Stimulated activated CD8-positive, alpha-beta memory T cell treated with anti-CD3 and anti-CD28 coated beads, Interleukin-4, amount 100 ng/mL, for 48 hours (primary cell): ENCODE measurements at places on chromosomes 3 and 15.

DNA sequence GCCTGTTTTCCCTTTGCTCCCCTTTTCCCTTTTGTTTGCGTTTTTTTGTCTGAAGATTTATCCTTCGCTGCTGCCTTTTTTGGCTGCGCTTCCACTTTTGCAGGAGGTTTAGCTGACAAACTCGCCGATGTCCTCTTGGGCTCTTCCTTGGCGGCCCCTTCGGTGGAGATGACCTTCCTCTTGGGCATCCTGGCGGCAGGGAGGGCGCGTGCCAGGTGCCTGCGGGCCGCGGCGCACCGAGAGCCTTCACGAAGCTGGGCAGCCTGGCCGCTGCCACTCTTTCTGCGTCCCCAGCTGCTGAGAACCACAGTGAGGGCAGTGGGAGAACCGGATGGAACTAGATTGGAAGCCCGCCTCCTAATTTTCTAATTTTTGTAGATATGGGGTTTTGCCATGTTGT, 197.1 kb upstream of the C2CD4B start:
- no peak for DNase-seq

- no peak for DNase-seq
Observed at GRCh38 chr3:194167480-194168282, 31.7 kb downstream of the HES1 start.

GRCh38 chr3:45176912-45177311, 30.7 kb upstream of the CDCP1 start:
- no peak for DNase-seq

DNA sequence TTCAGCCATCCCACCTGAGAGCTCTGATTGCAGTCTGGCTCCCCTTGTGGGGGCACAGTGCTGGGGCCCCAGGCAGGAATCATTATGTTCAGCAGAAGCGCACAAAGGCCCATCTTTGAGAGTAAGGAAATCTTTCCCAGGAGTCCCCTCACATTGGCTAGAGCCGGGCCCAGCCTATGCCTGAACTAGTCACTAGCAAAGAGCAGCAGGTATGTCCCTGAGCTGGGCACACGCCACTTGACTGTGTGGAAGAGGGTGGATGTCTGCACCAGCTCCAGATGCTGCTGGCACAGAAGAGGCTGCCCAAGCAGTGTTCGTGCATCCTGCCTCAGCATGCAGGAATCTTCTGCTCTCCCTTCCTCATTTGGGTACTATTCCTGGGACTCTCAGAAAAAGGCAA, 26.3 kb downstream of the NR1I2 start:
- no peak for DNase-seq

GRCh38 chr3:134030379-134031347, 938 bp upstream of the SLCO2A1 start:
- no peak for DNase-seq

GRCh38 chr3:147189016-147189415, 217.3 kb downstream of the ZIC4 start:
- DNase-seq = no peak

- no peak for DNase-seq
Observed at GRCh38 chr3:42375121-42375800, 35.1 kb downstream of the LYZL4 start.

- no peak for DNase-seq
Observed at GRCh38 chr3:181943285-181943684, 231.6 kb downstream of the SOX2 start.

- DNase-seq = no peak
Observed at GRCh38 chr15:88376574-88377174, 90.5 kb downstream of the MRPL46 start.

DNA sequence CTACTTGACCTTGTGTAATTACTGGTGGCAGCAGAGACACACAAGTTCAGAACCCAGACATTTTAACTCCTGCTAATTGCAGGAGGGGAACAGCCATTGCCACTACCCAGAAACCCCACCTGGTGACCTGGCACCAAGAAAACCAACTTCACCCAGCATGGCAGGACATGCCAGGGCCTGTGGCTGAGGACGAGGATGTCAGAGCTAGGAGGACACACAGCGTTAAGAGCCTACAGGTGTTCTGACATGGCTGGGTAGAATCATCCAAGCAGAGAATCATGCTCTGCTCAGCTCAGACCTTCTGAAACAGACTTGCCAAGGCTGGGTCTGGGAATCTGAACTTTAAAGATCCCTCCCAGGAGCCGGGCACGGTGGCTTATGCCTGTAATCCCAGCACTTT, 11.7 kb upstream of the SPATA12 start:
- DNase-seq = no peak

DNA sequence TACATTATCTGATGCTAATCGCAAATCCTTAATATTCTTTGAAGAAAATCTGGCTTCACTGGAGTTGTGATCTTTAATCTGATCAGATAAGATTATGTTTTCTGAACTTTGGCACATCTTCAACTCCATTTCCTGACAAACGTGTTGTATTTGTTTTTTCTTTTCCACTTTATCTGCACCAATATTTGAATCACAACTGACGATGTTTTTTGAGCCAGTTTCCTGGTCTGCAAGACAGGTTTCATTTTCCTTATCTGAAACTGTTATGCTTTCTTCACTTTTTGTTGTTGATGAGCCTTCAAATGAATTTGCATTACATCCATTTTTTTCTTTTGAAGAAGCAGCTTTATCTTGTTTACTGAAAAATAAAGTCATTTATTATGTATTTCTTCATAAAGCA, 101.5 kb downstream of the ZNF280D start:
- DNase-seq = no peak

DNA sequence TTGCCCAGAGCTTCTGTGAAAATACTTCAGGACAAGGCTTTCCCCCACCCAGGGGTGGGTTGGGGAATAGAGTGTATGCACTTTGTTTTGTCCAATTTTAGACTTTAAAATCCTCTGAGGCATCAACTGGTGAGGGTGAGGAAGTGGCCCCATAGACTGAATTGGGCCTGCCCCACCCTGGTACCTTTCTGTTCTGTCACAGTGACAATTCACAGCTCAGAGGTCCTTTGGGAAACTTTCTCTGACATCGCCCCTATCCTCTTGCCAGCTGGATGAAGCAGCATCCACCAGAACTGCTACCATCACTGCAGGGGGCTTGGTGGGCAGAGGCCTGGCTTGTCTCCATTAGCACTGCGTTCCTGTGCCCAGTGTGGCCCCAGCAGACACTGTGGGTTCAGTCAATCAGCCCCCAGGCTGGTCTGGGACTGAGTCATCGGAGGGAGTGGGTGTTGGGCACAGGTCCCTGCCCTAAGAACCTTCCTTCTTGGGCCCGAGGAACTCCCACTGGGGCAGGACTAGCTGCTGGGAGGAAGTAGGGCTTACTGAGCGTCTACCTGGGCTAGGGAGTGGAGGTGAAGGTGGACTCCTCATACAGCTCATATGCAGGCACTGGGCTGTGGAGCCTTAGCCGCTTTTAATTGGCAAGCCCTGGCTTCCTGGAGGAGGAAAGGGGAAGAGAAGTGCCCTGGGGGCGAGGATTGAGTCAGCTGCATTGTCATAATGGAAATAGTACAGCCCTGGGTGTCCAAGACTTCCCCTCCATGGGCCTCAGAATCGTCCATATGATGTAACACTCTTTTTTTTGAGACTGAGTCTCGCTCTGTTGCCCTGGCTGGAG, 1.5 kb upstream of the PPM1M start:
- peak; percentile 70 for DNase-seq

DNA sequence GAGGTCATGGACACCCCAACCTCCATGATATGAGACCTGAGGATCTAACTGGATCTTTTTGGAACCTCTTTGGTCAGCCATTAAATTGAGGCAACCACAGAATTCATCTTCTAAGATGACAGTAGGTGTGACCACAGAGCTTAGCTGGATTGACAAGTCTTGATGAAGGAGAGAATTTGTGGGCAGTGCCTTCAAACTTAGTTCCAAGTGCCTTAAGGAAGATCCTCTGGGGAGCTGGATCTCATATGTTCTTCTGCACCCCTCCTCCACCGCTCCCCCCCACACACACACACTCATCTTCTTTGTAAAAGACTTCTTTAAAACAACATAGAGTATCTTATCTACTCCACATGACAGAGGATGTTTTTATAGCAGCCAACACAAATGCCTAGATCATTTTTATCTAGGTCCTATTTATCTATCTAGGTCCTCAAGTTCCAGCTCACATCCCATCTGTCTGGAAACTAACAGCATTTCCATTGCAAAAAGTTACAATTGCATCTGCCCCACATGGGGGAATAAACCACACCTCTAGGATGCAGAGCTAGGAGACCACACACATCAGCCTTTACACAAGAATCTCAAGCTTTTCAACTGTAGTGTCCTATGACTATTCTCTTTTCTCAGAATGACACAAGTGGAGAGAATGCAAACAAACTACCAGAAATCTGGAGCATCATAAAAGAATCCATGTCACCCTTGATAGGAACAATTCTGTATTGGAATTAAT, 37.4 kb downstream of the WWTR1 start:
- no peak for DNase-seq

DNA sequence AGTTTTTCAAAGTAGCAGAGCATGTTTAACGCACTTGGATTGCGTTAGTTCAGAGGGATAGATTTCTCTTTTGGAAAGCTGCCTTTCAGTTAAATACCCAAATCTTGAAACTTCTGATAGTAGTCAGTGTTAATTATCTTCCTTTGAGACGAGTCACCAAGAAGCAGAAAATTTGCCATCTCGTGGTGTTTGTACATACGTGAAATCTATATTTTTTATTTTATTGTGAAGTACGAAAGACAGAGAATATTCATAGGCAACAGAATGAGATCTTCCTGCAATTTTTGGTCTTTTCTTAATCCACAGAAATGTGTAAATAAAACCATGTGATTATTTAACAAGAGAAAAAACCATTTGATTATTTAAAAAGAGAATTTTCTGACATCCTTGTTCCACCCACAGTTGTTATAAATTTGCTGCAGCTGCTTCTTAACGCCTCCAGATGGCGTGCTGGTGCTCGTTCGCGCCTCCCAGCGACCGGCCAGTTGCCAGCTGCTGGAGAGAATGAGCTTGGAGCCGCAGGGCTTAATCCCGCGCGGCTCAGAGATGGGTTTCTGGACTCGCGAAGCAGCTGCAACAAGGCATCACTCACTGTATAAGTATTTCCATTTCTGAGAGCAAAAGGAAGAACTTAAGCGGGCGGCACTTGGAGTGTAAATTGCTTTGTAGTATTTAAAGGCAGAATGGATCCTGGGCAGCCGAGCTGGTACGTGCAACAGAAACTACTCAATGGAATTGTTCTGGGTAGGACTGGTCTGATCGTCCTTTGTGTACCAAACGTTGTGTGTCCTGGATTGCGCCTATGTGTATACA, 10.5 kb upstream of the SLITRK3 start:
- peak; percentile 49 for DNase-seq

DNA sequence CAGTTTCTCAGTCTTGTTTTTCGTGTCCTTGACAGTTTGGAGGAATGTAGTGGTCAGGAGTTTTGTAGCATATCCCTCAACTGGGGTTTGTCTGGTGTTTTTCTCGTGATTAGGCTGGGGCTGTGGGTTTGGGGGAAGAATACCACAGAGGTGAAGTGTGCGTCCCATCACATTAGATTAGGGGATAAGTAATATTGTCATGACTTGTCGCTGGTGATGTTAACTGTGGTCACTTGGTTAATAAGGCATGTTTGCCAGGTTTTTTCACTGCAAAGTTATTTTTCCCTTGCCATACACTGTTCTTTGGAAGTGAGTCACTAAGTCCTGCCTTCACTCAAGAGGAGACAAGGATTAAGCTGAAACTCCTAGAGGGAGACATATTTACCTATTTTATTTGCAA, 39.1 kb downstream of the PAK2 start:
- no peak for DNase-seq

DNA sequence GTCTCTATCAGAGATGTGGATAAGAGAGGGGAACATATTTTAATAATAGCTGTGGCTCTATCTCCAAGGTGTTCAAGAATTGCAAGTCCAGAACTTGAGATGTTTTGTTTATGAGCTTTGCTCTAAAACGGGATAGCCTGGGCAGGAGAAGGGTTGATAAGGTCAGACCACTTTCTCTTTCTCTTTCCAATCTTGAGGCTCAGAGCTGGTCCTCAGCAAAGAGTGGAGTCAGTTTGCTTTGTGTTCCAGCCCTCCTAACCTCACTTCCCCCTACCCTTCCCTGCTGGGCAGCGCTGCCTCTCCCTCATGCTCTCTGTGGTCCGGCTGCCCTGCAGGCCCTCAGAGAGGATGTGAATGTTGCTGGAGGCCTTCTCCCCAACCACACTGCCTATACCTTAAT, 13.8 kb downstream of the KLHL6 start:
- DNase-seq = no peak

GRCh38 chr3:164640591-164640990, 437.7 kb downstream of the SI start:
- no peak for DNase-seq

DNA sequence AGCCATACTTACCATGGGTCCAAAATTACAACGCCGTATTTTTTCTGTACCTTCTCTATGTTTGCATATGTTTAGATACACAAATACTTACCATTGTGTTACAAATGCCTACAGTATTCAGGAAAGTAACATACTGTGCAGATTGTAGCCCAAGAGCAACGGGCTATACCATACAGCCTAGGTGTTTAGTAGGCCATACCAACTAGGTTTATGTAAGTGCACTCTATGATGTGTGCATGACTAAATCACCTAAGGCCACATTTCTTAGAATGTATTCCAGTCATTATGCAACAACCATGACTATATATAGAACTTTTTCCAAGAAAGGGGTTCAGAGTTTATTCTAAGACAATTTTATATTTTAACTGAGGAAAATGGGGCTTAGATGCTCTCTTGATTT, 411.7 kb downstream of the MAGI1 start:
- no peak for DNase-seq

- DNase-seq = no peak
Observed at GRCh38 chr3:51394541-51394940, 3.5 kb downstream of the RBM15B start.

DNA sequence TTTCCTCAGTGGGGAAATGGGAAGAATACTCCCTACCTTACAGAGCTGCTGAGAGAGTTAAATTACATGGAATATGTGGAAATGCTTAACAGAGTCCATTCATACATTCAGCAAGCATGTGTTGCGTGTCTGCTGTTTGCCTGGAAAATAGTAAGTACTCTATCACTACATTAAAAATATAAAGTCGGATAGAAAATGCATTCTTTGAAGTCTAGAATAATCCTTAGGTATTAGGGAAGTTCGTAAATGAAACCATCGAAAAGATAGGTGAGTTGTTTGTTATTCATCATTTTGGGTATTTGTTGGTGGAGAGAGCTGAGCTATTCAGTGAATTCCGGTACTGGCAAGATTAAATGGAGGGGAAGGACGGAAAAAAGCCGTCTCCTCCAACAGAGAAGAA, 200.1 kb downstream of the OPA1 start:
- no peak for DNase-seq

- DNase-seq = no peak
Observed at GRCh38 chr3:184741259-184741556, 29.3 kb upstream of the MAGEF1 start.

DNA sequence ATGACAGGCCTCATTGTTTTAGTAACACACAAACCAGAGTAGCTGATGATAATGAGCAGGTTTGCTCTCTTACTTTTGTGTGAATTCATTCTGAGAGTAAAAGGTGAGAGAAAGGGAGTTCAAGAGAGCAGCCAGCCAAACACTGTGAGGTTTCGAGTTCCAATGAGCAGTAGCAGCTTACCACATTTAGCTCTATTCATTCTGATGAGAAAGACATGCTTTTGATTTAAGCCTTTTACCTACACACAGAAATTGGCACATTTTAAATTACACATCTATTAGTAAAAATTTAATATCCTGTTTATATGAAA, 28.0 kb downstream of the GLDN start:
- DNase-seq = no peak

- DNase-seq = no peak
Observed at GRCh38 chr15:77225088-77225487, 154.2 kb upstream of the TSPAN3 start.
